Dermis microvascular lymphatic vessel endothelial cell (primary cell): ENCODE measurements at places on chromosomes 3 and 15.
A peak's percentile ranks its signal among the peaks of the same experiment; 100 is the strongest.

DNA sequence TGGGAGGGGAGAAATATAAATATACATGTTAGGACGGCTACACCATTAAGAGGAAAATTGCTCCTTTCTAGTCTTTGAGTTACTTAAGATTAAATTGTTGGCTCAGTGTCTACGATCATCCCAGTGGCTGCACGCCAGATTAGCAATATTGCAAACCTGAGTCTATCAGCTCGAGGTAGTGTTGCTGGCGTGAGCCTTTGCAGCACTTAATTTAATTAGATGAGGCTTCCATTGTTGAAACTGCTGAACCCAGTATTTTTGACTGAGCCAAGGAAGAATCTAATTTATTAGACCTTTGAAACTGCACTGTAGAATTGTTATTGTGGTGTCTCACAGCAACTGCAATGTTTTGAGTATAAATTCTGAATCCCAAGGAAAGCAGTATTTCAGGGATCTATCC, 782.4 kb upstream of the ROBO1 start:
- DNase-seq = no peak

DNA sequence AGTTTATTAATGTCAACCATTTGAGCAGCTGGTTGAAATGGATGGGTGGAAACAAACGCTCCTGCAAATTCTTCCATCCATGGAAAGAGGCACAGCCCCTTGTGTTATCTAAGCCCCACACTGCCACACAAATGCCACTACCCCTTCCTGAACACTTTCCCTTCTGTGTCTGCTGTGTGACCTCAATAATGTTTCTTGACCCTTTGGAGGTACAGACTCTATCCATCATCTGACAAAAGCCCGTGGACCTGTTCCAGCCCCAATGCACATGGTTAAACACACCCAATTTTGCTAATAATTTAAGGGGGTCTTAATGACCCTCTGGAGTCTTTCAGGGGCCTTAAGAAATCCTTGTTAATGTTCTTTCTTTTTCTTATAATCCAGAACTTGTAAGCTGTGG, 482.2 kb upstream of the CFAP20DC start:
- DNase-seq = no peak

DNA sequence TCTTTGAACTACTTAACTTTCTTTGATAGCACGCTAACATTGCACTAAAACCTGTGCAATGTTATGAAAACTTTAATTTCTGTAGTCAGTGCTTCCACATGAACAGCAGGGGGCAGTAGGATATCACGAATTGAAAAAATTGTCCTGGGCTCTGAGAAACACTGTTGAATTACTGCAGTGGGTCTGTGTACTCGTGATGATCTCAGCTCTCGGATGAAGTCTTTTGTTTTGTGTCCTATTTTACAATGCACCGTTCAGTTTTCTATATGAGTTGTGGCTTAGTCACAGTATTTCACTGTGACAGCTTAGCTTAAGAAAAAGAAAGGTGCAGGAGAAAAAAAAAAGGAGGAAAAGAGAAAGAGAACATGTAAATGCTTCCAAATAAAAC, 141.3 kb upstream of the CCDC54 start:
- peak; percentile 65 for DNase-seq

DNA sequence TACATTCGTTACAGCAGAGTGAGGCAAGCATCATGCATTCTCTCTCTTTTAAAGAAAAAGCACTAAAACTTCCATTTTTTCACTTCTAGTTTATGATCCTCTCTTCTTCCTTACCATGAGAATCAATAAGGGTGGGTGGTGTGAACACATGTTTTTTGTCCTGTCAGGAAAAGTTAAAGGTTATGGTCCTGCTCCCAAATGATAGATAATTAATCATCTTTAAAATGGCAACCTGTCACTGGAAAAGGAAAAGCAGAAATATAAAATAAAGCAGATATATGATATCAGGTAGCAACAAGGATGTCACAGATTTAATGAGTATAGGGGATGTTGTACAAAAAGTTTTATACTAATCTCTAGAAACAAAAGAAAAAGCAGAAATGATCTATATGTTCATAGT, 56.4 kb upstream of the PHLDB2 start:
- DNase-seq = no peak

GRCh38 chr15:51104512-51104911, 9.8 kb upstream of the TNFAIP8L3 start:
- DNase-seq = no peak

- no peak for DNase-seq
These were observed 130.9 kb downstream of the CHSY1 start for GRCh38 chr15:101120987-101121386.

- DNase-seq = no peak
These were observed 119.1 kb downstream of the ROBO2 start for GRCh38 chr3:77158730-77159581.

DNA sequence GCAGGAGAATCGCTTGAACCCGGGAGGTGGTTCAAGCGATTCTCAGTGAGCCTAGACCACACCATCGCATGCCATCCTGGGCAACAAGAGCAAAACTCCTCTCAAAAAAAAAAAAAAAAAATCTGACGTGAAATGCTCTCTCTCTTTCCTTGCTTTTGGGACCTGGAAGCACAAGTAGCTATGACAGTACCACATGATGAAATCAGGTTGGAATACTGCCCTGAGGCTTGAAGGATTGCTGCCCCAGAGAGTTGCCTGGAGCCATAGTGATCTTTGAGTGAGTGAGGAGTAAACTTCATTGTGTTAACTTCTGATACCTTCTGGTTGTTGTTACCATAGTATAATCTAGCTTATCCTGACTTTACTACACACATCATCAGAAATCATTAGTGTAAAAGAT, 23.3 kb downstream of the AKAP13 start:
- DNase-seq = no peak

DNA sequence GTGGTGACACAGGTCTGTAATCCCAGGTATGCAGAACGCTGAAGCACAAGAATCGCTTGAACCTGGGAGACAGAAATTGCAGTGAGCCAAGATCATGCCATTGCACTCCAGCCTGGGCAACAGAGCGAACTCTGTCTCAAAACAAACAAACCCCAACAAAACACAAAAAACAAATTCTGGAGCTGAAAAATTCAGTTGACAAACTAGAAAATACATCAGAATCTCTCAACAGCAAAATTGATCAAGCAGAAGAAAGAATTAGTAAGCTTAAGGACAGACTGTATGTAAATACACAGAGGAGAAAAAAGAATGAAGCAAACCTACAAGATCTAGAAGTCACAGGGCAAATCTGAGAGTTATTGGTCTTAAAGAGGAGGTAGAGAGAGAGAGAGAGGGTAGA, 25.3 kb downstream of the NCBP2 start:
- no peak for DNase-seq

- DNase-seq = no peak
These were observed 218.0 kb downstream of the WNT5A start for GRCh38 chr3:55269096-55269495.
